GM23338 (cell line): ENCODE measurements at places on chromosomes 11 and 22.

DNA sequence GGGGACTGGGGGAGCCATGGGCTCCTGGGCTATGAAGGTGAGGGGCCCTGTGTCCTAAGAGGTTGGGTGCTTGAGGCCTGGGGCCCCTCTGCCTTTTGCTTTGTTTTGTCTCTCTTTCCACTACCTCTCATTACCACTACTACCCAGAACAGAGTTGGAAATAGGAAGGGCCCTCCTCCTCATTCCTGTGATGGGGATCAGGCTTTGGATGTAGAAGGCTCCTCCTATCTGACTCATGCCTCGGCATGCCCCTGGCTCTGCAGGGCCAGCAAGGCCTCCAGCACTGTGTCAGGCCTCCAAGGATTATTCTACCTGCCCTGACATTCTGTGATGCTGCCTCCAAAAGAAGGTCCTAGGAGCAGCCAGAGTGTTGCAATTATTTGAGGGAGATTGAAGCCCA is 766 bp downstream of the IZUMO1R start:
- no peak for DNase-seq

- no peak for DNase-seq
Observed at GRCh38 chr11:100442017-100442416, 245.1 kb upstream of the ARHGAP42 start.

- no peak for DNase-seq
Observed at GRCh38 chr22:30333707-30334087, 7.0 kb upstream of the TBC1D10A start.

DNA sequence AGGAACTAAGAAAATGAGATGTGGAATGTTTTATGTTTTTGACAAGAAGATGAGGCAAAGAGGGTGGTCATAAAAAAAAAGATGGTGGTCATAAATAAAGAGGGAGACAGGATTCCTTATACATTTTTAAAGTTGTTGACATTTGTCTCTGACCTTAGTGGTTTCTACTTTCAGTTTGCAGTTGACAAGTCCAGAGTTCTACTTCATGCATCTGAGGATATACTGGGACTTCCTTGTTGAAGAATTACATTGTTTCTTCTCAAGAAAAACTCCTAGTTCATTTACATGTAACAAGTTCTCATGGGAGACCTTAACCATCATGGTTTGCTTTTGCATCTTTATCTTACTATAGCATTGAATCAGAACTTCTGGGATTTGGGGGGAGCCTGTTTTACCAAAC is 1.2 kb downstream of the OR6X1 start:
- DNase-seq: no peak

GRCh38 chr11:13101644-13102512 is 92.8 kb downstream of the RASSF10 start:
- DNase-seq: peak; percentile 15

DNA sequence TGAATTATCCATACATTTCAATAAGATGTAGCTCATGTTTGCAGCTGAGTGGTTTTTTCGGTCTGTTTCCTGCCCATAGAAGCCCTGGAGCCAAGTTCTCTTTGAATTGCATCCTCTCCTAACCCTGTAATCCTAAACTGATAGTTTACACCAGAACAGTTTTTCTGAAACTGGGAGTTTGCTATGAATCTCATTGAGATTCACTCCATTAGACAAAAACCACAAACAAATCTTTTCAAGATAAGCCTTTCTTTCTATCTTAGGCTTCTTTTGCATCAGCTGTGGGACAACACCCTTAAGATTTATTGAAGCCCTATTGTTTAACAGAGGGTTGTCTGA is 324.8 kb downstream of the DYNC2H1 start:
- no peak for DNase-seq

DNA sequence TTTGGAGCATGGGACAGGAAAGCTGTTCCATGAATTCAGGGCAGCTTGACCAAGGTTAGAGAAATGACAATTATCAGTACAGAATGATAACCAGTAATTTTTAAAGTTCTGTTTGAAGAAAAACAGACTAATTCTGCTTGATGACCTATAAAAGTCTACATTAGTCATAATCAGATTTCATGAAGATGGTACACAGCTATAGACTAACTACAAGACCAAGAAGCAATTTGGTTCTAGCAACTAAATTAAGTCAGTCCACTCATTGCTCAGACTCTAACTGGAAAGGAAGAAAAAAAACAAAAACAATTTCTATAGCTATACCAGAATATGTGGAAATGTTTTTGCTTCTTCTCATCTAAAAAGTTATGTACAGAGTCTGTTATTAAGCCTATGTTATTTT is 24.9 kb downstream of the MRTFA start:
- DNase-seq: no peak

DNA sequence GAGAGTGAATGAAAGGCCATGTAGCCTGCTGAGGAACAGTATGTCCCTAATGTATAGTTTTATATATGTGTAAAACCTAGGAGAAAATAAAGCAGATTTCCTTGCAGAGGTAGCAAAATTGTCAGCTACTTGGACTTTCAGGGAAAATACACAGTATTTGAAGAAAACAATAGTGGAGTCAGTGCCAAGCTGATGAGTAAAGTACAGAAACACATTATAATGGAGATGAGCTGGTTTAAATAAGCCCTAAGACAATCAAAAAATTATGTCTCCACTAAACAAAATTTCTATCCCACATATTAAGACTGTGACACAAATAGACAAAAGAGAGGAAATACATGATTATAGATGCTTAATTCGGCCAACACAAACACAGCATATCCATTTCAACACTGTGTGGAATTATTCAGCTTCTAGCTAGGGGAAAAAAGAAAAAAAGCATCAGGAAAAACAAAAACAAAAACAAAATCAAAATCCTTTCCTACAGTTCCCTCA is 75.9 kb downstream of the MAML2 start:
- no peak for DNase-seq

GRCh38 chr22:38104084-38104483 is 6.4 kb downstream of the BAIAP2L2 start:
- DNase-seq: peak; percentile 85

GRCh38 chr11:134939905-134940304 is 527.9 kb upstream of the B3GAT1 start:
- DNase-seq: no peak

GRCh38 chr11:19352771-19353160 is 112.0 kb upstream of the E2F8 start:
- no peak for DNase-seq

DNA sequence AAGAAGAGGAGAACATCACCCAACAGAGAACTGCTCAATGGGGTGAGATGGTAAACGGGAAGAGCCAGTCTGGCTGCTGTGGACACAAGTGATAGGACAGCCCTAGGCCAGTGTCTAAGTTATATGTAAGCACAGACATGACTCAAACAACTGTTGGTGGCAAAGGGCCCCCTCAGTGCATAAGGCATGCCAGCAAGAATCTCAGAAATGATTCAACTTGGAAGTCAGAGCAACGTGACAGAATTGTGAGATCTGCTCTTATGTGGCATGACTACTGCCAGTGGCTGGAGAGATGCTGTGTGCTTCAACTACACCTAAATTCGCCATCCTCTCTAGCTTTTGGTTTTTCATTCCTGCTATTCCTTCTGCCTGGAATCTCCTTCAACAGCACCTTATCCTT is 7.4 kb downstream of the SLN start:
- no peak for DNase-seq

DNA sequence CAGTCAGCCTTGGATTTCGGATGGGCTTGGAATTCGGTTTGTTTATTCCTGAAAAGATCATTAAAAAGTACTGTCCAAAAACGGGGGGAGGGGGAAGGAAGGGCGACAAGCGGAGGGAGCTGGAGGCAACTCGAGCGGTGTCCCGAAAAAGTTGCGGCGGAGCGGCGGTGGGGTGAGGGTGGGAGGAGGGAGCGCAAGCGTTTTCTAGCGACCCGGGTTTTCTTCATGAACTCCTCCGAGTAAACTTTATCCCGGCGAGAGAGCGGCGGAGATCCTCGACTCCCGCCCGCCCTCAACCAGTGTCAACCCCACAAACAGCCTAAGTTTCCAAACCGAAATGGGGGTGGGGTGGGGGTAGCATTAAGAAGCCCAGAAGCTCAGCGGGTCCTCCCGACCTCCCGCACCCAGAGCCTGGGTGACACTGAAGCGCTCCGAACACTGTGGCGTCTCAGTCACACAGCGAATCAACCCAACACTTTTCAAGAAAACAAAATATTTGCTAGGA is 133.0 kb upstream of the C11orf58 start:
- peak; percentile 74 for DNase-seq

- DNase-seq: no peak
Observed at GRCh38 chr11:99279266-99279665, 258.5 kb downstream of the CNTN5 start.

GRCh38 chr11:120318906-120319305 is 6.2 kb upstream of the TLCD5 start:
- DNase-seq: no peak

DNA sequence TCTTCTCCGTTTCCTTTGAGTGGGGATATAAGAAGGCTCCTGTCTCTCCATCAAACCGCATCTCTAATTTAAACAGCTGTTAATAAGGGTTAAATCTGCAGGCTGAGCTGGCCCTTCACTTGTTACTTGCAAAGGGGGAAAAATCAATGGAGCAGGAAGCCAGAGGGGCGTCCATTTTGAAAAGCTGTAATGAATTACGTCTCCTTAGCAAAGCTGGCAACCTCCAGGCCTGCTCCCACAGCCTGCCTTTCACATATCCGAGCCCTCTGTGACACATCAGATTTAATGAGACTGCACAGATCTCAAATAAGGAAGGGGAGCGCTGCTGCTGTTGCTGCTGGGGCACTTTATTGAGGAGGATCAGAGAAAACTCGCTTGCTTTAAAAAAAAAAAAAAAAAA is 320.8 kb downstream of the BLID start:
- DNase-seq: no peak

DNA sequence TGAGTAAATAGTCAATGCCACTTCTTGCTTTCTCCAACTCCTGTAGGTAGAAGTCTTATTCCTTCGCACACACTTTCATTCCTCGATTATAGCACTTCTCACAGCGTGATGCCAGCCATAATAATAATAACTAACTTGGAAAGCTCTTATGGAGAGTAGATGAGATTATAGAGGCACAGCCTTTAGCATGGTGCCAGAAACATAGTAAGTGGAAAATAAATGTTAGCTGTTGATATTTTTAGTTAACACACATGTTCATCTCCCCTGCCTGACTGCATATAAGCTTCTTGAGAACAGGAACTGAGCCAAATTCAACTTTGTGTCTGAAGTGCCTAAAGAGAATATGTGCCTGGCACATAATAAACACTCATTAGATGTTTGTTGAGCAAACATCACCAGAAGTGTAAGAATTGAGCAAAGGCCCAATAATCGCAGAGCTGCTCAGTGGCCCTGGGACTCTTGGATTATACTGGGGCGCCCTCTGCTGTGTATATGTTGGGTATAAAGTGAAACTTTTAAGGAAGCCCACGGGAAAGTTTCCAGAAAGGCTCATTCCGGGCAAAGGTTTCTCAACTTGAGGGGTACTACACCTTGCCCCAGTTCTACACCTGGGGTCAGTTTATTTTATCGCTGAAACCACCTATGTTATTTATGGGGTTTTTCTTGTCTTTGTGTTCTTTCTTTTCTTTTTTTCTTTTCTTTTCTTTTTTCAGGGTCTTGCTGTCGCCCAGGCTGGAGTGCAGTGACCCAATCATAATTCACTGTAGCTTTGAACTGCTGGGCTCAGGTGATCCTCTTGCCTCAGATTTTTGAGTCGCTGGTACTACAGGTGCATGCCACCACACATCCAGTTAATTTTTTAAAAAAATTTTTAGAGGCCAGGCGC is 22.3 kb downstream of the SLN start:
- peak; percentile 92 for DNase-seq

- no peak for DNase-seq
Observed at GRCh38 chr11:122729139-122729538, 73.6 kb downstream of the UBASH3B start.

GRCh38 chr11:59423835-59424234 is 2.4 kb downstream of the OR5A2 start:
- DNase-seq: no peak

DNA sequence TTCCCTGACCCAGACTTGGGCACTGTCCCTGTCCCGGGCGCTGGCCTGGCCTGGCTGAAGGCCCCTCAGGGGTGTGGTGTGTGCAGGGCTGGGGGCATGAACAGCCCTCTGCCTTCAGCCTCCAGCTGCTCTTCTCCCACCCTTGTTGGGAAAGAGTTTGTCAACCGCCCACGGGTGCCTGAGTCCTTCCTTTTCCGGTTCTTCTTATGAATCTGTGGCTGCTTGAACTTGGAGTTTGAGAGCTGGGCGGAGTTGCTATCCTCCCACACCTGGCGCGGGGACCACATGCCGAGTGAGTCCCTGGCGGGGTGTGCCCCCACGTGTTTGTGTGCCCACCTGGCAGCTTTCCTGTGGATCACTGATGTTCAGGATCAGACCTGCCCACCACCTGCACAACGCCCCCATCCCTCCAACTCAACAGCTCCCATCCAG is 13.4 kb downstream of the NFAM1 start:
- DNase-seq: no peak

GRCh38 chr11:37322333-37323194 is 724.5 kb upstream of the RAG2 start:
- DNase-seq: no peak

- peak; percentile 82 for DNase-seq
Observed at GRCh38 chr11:71245601-71246391, 6.6 kb downstream of the SHANK2 start.

DNA sequence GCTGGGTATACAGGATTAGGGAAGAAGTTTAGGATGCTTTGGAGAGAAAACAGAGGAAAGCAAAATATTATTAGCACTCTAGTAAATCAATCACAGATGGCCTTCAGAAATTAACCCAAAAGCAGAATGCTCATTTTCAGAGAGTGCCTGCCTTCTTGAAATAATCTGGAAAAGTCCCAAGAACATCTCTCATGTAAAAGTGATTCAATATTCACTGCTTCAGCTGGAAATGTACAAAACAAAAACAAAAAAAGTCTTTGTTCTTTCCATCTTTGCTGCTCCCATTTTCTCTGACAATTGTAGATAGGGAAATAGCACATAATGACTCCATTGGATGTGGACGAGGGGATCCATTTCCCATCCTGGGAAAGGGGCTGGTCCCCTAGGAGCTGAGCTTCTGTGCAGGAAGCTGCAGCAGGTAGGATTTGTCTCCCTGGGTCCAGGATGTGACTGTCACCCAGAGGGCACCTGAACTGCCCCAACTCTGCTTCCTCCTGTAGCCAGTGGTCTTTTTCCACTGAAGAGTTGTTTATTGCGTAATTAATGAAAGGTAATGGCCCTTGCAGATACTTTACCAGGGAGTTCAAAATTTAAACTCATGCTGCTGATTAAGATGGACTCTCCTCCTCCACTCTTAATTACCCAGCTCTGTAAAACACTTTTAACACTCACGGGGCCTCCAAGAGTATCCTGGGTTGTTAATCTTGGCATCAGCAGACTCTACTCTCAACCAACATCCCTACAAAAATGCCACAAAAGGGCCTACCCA is 57.9 kb downstream of the SC5D start:
- no peak for DNase-seq

DNA sequence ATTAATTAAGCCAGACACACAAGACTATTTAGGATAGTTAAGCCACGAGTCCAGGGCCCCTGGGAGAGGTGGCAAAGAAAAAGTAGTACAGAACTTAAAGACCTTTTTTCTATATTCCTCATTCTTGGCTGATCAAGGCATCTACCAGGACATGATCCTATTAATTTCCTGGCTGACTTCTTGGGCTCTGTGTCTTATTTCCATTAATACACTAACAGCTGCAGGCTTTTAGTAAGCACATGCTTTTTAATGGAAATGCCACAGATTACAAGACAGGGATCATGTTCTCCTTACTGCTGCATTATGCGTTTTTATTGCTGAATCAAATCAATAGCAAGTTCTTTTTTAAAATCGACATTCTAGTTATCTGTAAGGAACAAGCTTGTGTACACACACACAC is 35.2 kb downstream of the BTG4 start:
- DNase-seq: no peak
